ENCODE measurements at places on chromosomes 11 and 22. TPM values are rescaled to one million over a fixed set of nuclear protein-coding genes. Genes with fewer than 3 reads are reported as not detected.

DNA sequence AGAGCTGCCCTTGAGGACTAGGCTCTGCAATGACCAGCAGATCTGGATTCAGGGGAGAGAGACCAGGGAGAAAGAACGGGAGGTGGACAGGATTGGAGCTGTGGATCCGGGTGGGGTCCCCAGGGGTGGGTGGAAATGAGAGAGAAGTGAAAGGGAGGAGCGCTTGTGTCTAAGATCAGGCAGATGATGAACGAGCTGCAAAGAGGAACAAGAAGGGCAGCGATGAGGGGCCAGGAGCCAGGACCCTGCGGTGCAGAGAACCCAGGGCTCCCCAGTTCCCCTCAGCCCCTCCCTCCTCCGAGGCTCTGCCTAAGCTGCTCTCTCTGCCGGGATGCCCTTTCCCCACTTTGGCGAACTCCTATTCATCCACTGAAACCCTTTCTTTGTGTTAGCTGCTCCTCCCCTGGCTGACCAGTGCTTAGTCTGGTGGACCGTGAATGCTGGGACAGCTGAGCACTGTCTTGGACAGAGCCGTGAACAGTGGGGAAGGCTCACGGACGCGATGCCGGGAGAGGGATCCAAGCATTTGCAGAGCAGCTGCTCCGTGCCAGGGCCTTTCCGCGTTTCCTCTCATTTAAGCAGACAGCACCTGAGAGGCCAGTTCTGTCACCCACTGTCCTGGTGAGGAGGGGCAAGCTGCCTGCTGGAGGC is 35.9 kb downstream of the SHISAL1 start:
- peak; percentile 66 for DNase-seq
- H3K4me1 ChIP-seq = no peaks in the 10 kb centered on the region
- H3K36me3 ChIP-seq = no peaks in the 10 kb centered on the region
- H3K4me3 ChIP-seq = no peak overlapping the region
- no peak overlapping the region for H3K27ac ChIP-seq
- H3K27me3 ChIP-seq = no peaks in the 10 kb centered on the region

DNA sequence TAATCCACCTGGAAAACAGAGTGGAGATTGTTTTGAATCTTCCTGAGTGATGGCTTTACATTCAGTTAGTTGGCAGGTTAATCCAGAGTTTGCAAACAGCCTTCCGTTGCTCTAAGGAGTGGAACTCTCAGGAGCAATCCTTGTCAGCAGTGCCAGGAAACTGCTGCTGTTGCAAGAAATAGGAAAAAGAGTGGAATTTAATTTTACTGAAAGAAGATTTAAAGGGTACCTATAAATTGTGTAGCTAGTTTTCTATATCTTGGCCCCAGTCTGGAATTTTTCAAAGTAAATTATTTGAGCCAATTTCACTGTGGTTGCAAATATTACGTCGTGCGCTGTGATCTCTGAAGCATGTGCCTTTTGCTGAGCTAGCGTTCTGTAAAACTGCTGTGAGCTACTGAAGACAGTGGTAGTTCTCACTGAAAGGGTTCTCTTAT is 55.5 kb upstream of the SLC5A12 start:
- peak overlapping the region; percentile 47 for H3K4me3 ChIP-seq
- no peaks in the 10 kb centered on the region for H3K27me3 ChIP-seq
- no peaks in the 10 kb centered on the region for H3K36me3 ChIP-seq
- H3K4me1 ChIP-seq = peaks cover 20% of the 10 kb centered on the region
- peak overlapping the region; percentile 77 for H3K27ac ChIP-seq

- no peak overlapping the region for H3K4me3 ChIP-seq
- H3K27ac ChIP-seq = no peak overlapping the region
- no peaks in the 10 kb centered on the region for H3K36me3 ChIP-seq
- no peaks in the 10 kb centered on the region for H3K4me1 ChIP-seq
- DNase-seq = no peak
- H3K27me3 ChIP-seq = no peaks in the 10 kb centered on the region
Measured at GRCh38 chr11:115869780-115870431, 365.7 kb upstream of the CADM1 start.

DNA sequence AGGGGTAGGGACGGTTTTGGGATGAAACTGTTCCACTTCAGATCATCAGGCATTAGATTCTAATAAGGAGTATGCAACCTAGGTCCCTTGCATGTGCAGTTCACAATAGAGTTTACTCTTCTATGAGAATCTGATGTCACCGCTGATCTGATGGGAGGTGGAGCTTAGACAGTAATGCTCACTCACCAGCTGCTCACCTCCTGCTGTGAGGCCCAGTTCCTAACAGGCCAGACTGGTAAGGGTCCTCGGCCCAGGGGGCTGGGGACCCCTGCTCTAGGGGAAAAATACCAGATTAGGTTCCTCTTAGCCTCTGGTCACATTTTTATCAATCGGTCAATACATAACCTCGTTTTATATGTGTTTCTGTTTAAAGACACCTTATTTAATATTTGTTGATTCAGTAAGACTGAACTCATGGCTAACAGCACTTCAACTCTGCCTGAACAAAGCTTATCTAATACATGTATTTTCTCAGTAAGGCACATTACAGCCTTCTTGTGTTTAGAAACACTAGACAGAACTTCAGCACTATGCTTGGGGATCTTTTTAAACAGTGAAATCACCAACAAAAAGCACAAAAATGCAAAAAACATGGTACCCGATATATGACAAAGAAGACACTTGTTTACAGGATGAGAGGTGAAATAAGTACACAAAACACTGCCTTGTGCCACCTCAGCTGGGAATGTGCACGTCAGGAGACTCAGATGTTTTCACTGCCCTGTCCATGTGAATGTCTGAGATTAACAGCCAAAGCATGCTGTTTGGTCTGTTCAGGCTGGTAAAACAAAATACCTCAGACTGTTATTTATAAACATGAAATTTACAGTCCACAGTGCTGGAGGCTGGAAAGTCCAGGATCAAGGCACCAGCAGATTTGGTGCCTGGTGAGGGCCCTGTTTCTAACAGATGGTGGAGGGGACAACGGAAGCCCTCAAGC is 107.5 kb downstream of the USP35 start:
- no peak for DNase-seq
- H3K4me1 ChIP-seq = no peaks in the 10 kb centered on the region
- H3K4me3 ChIP-seq = no peak overlapping the region
- H3K27me3 ChIP-seq = no peaks in the 10 kb centered on the region
- no peaks in the 10 kb centered on the region for H3K36me3 ChIP-seq
- no peak overlapping the region for H3K27ac ChIP-seq

DNA sequence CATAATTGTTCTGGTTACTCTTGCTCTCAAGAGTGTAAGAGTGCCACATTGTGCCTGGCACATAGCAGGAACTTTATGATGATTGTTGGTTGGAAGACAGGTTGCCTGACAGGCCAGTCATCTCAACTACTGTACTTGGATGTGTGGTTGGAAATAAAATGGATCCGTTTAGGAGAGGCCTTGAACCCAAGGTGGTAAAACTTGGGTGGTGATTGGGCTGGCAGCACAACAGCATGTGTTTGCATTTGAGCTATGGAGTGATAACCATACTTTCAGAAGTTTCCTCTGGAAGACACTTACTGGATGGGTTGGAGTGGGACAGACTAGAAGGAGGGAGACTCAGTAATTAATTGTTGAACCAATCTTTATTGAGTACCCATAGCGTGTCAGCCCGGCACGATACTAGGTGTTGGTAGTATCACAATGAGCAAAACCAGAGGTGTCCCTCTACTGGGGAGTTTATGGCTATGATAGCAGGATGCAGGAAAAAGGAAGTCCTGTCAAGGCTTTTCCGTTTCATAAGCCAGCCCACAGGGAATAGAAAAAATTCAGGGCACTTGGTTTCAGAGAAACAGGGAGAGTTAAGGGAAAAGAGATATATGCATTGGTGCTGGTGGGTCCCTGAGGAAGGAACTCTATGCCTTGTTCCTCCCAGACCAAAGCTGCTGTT is 3.1 kb upstream of the TMEM109 start:
- H3K36me3 ChIP-seq = no peaks in the 10 kb centered on the region
- H3K27ac ChIP-seq = no peak overlapping the region
- peaks cover 24% of the 10 kb centered on the region for H3K4me1 ChIP-seq
- H3K27me3 ChIP-seq = peaks cover 18% of the 10 kb centered on the region

DNA sequence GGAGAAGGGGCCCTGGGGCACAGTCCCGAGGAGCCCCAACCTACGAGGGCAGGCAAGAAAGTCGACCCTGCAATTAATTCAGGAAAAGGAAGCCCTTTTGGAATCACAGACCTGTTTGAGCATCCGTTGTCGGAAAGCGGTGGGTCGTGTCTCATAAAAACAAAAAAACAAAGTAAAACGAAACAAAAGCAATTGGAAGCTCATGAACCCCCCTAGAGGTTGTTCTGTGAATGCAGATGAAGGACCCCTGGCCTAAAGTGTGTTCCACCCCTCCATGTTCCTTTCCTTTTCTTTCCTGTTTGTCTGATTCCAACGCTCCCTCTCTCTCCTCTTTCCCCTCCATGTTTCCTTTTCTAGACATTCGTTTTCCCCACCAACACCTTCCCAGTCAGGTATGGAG is 203.7 kb downstream of the GRIK4 start:
- H3K27me3 ChIP-seq = peaks cover 17% of the 10 kb centered on the region
- H3K4me1 ChIP-seq = peaks cover 20% of the 10 kb centered on the region
- no peak overlapping the region for H3K4me3 ChIP-seq

Gene AGBL2
- total RNA-seq = 2.2 TPM

Gene BIRC3
- total RNA-seq = 1.8 TPM

DNA sequence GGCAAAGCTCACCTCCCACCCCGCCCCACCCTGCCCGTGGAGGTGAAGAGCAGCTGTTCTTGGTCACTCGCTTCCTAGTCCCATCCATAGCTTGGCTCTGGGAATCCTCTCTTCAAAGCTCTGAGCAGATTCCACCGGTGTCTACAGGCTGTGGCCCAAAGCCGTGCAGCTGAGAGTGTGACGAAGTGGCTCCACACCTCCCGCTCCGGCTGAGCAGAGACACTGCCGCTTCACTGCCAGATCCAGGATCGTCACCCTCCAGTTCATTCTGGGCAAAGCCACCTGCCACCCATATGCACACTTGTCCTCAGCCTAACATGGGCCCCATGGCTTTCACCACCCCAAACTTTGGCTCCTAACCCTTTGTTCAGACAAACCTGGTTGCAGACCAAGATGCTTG is 532.9 kb upstream of the B3GAT1 start:
- H3K36me3 ChIP-seq = no peaks in the 10 kb centered on the region
- H3K27me3 ChIP-seq = no peaks in the 10 kb centered on the region
- H3K4me3 ChIP-seq = no peak overlapping the region
- no peak overlapping the region for H3K27ac ChIP-seq

Gene PTPN5
- total RNA-seq = not detected

DNA sequence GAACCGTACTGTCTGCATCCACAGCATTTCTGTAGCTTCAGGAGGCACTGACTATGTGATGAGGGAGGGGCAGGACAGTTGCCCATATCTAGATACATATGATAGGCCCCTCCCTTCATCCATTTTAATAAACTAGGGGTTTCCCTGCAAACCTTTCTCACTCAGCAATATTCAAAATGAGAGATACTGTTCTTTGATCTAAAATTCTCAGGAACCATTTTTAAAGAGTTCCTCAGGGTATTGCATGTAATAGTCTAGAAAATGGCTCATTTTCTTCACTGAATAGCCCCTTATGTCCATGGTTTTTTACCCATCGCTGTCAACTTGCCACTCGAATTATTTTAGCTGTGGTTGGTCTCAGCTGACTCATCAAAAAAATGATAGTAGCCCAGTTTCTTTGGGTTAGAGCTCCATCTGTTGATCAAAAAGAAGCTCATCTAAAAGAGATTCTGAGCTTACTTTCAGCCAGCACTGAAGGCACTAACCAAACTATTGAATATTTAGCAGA is 37.0 kb upstream of the DNAJB7 start:
- no peaks in the 10 kb centered on the region for H3K27me3 ChIP-seq
- DNase-seq = peak; percentile 88
- no peak overlapping the region for H3K4me3 ChIP-seq
- no peaks in the 10 kb centered on the region for H3K36me3 ChIP-seq
- no peak overlapping the region for H3K27ac ChIP-seq

Gene MS4A15
- not detected for total RNA-seq

DNA sequence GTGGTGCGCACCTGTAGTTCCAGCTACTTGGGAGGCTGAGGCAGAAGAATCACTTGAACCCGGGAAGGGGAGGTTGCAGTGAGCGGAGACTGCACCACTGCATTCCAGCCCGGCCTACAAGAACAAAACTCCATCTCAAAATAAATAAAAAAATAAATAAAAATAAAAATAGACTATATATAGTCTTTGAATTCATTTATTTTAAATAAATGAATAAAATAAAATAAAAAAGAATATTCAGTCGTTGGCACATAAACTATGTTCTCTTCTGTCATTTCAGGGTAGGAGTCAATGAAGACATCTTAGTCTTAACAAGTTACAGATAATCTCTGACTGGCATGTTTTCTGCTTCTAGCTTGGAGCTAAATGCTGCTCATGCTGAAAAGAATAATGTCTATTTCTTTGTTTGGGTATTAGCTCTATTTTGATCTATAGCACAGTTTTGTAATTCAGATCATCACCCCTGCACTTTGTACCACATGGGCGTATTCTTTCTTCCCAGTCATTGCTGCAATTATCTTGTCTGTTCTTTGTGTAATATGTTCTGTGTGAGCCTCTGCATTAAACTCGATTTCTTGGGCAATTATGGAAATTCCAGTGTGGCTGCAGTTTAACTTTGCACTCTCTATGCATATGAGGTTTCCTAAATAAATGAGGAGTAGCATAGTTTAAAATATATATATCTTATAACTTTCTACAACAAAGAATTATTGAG is 1.4 kb upstream of the MS4A14 start:
- no peaks in the 10 kb centered on the region for H3K36me3 ChIP-seq
- no peaks in the 10 kb centered on the region for H3K4me1 ChIP-seq
- no peak overlapping the region for H3K4me3 ChIP-seq
- no peaks in the 10 kb centered on the region for H3K27me3 ChIP-seq
- DNase-seq = no peak

Gene MMP27
- not detected for total RNA-seq

GRCh38 chr11:117087446-117087845 is 10.8 kb downstream of the SIK3 start:
- no peak overlapping the region for H3K27ac ChIP-seq
- no peaks in the 10 kb centered on the region for H3K27me3 ChIP-seq
- no peaks in the 10 kb centered on the region for H3K36me3 ChIP-seq
- no peak overlapping the region for H3K4me3 ChIP-seq

DNA sequence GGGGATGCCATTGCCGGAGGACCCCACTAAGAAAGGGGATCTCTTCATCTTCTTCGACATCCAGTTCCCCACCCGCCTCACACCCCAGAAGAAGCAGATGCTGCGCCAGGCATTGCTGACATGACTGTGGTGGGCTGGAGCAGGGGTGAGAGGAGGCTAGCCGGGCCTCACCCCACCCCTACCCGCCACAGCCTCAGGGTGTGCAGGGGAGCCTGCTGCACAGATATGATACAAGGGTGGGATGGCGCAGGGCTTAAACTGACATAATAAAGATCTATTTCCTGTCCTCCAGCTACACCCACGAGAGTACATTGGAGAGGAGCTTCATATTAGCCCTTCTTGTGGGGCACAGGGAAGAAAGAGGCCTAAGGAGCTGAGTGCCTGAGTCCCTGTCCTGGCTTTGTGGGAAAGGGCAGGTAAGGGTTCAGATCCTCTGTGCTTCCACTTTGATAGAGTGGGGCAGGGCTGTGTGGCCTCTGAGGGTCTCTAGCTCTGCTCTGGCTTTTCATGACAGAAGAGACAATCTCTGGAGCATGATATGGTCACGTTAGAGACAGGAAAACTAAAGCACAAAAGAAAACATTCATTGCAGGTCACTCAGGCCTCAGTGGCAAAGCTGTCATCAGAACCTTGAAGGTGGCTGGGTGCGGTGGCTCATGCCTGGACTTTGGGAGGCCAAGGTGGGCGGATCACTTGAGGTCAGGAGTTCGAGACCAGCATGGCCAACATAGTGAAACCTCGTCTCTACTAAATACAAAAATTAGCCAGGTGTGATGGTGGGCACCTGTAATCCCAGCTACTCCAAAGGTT is 12.4 kb downstream of the UCP2 start:
- no peak overlapping the region for H3K27ac ChIP-seq
- H3K4me3 ChIP-seq = no peak overlapping the region
- no peaks in the 10 kb centered on the region for H3K4me1 ChIP-seq
- no peaks in the 10 kb centered on the region for H3K36me3 ChIP-seq
- peaks cover 3% of the 10 kb centered on the region for H3K27me3 ChIP-seq
